Activated CD4-positive, alpha-beta T cell treated with anti-CD3 and anti-CD28 coated beads, Interleukin-2, amount 50 U/mL, for 1 hour (primary cell): ENCODE measurements at places on chromosomes 2 and 18.

DNA sequence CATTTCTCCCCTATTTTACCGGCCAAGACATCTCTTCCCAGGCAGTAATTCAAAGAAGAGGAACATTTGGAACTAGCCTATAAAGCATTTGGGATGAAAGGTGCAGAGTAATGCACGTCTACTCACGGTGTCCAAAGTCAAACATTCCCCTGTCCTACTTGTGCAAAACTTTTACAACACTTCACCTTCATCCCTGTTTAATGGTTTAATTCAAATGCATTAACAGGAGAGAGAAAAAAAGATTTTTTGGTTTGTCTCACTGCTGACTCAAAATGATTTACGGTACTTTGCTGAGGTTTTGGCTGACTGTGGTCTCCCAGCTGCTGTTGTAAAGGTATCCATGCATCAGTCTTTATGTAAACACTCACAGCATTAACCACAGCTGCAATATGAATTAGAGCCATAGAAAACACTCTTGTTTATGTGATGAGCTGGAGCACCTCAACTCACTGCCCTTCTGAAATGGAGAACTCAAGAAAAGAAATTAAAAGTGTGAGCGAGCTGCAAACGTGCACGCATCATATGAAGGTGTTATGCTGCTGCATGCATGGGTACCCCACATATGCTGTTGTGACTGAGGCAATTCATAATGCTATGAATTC is 220.5 kb downstream of the PIEZO2 start:
- DNase-seq = no peak

GRCh38 chr2:178109813-178110212 is 2.4 kb upstream of the RBM45 start:
- no peak for DNase-seq

DNA sequence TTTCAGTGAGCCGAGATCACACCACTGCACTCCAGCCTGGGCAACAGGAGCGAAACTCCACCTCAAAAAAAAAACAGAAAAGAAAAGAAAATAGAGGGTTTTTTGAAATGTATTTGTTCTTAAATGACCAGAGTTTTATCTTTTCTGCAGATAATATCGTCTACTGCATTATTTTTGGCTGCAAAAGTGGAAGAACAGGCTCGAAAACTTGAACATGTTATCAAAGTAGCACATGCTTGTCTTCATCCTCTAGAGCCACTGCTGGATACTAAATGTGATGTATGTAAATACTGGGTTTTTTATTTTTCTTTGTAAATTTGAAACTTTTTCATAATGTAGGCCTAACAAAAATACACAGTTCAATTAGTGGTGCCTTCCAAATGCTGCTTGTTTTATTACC is 18.1 kb downstream of the CCNT2 start:
- DNase-seq = no peak

DNA sequence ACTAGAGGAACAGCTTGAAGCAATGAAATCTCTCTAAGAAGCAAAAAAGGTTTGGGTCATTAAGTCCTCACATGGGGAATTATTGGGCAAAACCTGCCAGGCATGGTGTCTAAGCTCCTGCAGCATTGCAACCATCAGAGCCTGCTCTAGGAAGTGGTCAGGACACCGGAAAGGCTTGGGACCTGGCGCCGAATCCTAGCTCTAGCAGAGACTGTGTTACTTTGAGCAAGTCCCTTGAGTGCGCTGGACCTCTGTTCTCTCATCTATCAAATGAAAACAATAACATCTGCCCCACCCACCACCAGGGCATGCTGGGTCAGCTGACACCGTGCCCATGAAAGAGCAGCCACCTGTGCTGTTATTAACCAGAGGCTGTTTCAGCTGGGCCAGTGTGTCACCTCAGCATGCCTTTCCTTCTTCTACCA is 6.3 kb downstream of the TMEM127 start:
- no peak for DNase-seq

- no peak for DNase-seq
These were observed 83.0 kb downstream of the STPG4 start for GRCh38 chr2:47072018-47072691.

DNA sequence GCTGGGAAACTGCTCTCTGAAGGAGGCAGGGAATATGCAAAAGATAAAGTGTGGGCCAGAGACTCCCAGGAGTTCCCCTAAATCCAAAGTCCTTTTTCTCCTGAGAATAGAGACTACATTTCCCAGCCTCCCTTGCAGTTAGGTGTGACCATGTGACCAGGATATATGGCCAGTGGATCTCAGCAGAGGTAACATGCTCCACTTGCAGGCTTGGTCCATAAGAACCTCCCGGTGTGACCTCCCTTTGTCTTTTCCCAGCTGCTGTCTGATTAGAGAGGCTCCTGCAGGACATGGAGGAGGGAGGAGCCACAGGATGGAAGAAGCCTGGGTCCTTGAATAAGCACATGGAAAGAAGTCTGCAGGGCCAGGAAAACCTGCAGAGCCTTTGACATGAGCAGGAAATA is 76.2 kb downstream of the TGFA start:
- no peak for DNase-seq

- no peak for DNase-seq
These were observed 21.9 kb upstream of the EMILIN2 start for GRCh38 chr18:2824865-2825264.

DNA sequence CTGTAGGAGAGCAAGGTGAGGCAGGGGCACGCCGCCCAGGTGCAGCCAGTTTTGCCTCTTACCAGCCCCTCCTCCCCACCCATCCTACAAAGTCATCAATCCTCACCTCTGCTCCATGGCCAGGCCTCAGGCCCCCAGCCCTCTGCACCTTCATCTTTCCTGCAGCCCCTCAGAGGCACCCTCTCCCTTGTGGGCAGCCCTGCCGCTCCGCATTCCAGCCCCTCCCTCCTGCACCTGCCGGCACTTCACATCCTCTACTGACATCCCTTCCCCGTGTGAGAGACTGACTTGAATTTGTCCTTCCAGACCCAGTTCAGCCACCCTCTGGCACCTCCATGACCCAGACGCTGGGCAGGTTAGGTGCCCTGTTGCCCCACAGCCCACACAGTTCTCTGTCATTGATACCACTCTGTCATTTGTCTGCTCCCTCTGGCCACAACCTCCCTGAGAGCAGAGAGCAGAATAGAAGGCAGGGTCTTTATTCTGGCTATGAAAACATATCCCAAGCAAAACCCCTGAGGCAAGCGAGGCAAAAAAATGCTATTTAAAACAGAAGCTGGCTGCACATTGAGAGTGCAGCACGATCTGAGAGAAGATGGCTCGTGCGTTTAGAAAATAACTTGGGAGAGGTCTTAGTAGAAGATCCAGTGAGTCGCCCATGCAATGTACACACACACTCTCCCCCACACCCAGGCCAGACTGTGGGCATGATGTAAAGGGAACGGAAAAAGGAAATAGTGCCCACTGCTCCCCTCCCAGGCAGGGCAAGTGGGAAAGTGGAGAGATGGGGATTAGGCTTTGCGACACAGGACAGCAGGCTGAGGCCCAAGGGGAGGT is 25.9 kb downstream of the SDC1 start:
- no peak for DNase-seq

GRCh38 chr2:37652199-37652640 is 19.2 kb downstream of the CDC42EP3 start:
- no peak for DNase-seq

- DNase-seq = no peak
These were observed 33.6 kb upstream of the CD28 start for GRCh38 chr2:203672856-203673255.

- DNase-seq = no peak
These were observed 6.6 kb upstream of the CDH2 start for GRCh38 chr18:28183418-28184078.

DNA sequence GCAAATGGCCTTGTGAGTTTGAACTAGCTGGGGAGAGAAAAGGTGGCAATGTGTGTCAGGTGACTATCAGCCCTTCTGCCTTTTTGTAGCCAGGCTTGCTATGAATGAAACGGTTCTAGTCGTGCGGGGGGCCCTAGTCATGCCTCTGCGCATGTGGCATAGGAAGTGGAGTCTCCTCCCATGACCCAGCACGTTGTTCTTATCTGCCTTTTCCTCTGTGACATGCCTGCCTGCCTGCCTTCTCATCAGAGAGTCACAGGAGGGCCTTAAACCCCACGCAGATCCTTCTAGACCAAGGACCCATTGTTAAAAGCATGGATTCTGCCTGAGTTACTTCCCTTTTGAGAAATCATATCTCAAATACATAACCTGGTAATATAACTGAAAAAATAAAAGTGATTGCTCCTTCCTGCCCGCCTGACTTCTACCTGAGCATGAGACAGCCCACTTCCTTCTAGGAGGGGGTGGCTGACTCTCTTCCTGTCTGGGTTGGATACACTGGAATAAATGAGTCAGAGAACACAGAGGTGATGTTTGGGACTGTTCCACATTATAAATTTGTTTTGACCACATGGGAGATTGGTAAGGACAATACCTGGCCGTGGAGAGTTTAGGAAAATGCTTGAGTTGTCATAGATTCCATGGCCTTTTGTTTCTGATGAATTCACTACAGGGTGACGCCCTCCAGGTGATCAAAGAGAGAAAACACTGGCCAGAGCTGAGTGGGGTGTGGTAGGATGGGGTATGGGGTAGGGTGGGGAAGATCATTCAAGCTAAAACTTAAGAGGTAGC is 49.8 kb downstream of the FBLN7 start:
- DNase-seq = peak; percentile 74

DNA sequence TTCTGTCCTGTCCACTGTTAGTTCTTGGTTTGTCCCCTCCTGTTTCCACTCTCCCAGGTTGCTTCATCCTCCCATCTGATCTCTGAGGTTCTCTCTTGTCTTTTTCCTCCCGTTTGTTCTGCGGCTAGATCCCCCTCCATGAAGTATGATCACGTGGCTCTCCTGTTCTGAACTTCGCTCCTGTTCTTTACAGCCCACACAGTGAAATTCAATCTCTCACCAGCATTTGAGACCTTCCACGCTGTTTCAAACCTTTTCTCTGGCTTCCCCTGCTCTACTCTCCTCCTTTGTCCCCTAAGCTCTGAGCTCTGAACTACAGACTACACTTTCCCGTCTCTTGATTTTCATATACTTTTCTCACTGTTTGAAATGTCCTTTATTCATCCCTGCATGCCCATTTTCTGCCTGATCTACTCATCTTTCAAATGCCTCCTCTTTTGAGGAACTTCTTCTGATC is 83.5 kb downstream of the OSBPL6 start:
- DNase-seq = no peak

GRCh38 chr2:45928946-45929345 is 277.5 kb downstream of the PRKCE start:
- no peak for DNase-seq

- no peak for DNase-seq
These were observed 116.9 kb upstream of the ATP8B1 start for GRCh38 chr18:57920036-57920435.

DNA sequence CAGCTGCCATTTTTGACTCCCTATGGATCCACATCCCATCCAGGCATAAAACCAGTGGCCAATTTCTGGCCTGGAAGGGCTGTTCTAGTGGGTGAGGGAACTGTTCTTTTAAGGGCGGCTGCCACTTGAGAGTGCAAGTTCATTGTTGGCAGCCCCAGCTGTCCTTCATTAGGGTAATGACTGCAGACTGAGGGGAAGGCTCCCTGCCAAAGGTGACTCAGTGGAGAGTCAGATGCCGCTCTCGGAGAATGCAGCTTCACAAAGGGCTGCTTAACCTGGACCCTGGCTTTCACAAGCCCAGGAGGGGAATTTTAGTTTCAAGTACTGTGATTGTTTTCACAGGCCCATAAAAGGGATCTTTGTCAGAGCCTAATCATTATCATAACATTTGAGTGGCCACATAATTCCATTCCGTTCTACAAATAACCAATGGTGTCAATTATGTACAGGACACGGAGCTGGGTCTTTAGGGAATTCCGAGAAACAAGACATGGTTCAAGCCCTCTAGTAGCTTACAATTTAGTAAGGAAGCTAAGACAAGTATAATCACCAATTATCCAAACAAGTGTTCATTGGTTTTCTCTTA is 235.7 kb downstream of the CDCA7 start:
- DNase-seq = no peak

DNA sequence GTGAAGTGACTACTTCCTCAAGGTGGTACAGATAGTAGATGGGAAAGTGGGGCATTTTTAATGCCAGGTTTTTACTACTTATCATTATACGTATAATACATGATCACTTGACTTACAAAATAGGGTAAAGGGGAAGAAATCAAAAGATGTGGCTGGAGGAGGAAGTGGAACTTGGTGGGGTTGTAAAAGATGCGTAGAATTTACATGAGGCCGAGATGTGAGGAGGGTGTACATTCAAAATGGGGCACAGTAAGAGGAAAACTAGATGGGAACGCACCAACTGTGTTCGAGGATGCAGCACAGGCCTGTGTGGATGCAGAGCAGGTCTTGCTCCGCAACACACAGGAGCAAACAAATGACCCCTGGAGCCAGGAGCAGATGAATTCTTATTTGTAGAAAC is 403.3 kb downstream of the TXNL1 start:
- DNase-seq = no peak

GRCh38 chr2:59947917-59948541 is 605.4 kb downstream of the BCL11A start:
- no peak for DNase-seq

DNA sequence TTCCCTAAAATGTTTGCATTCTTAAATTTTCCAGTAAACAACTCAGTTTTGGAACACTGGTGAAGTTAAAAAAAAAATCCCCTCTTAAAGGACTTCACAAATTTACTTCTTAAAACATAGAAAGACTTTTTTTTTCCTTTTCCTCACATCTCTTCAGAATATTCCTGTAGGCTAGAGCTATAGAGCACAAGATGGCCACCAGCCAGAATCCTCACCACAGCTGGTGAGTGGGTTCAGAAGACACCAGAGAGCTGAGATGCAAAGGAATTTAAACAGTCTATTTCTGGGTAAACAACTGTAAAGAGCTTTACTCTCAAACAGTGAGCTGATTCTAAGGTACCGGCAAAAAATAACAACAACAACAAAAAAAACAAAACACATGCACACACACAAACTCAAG is 252.8 kb downstream of the LRP1B start:
- DNase-seq = no peak

DNA sequence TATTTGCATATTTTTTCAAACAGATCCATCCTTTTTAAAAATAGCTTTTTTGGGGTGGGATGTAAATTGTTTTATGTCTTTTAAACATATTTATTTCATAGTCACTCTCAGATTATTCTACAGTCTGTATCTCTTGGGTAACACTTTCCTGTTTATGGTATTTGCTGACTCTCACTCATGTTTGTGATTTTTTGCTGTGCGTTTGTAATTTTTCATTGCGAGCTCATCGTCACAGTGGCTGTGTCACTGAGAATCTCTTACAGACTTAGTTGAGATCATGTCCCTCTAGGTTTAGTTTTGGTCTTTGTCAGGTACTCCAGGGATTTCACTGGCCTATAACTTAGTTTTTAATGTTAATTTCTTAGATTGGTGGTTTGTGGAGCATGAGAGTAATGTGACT is 73.5 kb upstream of the HS6ST1 start:
- no peak for DNase-seq

DNA sequence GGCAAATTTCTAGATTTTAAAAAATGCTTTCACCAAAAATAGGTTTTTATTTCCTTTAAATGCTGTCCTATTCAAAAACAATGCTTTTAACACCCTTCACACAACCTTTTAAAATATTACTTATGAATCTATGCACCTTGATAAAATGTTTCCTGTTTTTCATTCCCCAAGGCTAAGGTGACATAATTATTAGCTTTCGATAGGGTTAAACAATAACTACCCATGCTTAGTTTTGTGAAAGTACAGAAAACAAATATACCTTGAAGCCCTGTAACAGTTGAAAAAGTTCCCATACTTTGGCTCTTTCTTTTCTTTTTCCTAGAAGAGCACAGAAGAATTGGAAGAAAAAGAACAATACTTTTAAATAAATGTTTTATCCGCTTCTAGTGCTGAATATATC is 54.9 kb upstream of the ITPRID2 start:
- DNase-seq = no peak
